NCI-H69 (cell line): ENCODE measurements at places on chromosomes 2 and 18.

DNA sequence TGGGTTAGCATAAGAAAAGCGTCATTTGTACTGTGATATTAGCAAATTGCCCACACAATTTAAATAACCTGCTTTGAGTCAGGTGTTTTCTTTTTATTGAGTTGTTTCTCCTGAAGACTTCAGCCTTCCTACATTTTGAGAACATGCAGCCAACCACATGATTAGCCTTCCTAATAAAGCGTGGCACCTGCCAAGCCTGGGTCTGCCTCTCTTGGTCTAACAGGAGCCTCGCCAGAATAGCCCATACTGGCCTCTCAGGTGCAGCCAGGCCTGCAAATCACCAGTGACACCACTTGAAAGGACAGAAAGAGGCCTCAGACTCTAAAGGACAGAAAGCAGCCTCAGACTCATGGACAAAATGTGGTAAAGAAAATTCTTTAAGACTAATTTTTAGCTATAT lies 653.8 kb downstream of the BCL11A start:
- no peak for DNase-seq

DNA sequence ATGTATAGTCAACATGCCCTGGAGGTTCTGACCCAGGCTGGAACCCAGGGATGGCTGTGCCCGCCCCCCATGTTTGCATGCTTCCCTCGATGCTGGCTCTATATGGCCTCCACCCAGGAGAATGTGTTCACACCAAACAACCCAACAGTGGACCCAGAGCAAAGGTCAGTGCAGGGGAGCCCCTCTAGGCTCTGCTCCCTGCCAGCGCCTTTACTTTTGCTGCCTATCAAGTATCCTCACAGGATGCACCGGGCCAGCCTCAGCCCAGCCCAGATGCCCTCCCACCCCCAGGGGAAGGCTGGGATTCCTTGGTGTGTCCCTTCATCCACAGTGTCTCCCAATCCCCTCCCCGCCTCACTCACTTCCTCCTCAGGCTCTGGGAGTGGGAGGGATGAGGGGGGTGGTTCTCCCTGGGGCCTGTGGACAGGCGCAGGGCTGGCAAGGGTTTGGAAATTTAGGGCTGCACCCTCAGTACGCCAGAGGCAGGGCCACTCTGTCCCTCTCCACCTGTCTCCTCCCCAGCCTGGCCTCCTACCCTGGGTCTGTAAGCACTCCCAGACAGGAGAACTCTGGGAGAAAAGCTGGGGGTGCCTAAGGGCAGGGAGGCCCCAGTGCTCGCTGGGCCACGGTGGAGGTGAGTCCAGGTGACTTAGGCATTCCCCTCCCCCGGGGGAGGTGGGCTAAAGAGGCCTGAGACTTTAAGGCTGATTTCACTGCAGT lies 2.3 kb downstream of the ATP6V1B1 start:
- peak; percentile 13 for DNase-seq

DNA sequence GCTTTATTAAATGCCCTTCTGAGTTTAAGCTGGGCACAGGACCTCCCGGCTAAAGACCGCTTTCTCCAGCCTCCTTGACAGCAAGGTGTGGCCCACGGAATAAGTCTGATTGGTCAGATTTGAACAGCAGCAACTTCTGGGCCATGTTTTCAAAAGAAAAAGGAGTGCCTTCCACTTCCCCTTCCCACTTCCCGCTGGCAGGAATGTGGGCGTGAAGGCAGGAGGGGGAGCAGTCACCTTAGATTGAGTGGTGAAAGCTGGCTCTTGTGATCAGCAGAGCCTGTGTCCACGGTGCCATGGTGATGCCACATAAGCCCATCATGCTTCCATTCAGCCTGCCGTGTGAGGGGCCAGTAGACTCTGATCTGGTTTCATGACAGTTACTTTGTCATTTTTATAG lies 136.6 kb upstream of the GLI2 start:
- DNase-seq = peak; percentile 12

DNA sequence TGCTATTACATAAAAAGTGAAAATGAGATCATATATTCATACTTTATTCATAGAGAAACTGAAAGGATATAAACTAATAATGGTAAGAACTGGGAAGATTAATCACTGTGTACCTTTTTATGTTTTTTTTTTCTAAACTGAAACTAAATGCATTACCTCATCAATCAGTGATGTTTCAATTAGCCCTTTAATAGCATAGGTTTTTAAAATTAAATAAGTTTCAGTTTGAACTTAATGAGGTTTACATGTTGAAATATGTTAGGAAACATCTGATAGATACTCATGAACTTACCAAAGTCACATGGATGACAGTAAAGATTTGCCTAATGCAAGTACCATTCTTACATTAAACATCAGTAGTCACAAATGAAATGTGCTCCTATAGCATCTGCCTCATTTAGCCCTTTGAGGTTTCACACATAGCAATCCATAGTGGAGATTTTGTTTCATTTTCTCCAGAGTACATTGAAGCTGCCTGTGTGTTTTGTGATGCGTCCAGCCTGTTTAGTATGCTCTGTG lies 8.9 kb downstream of the MAPRE2 start:
- DNase-seq = peak; percentile 66

DNA sequence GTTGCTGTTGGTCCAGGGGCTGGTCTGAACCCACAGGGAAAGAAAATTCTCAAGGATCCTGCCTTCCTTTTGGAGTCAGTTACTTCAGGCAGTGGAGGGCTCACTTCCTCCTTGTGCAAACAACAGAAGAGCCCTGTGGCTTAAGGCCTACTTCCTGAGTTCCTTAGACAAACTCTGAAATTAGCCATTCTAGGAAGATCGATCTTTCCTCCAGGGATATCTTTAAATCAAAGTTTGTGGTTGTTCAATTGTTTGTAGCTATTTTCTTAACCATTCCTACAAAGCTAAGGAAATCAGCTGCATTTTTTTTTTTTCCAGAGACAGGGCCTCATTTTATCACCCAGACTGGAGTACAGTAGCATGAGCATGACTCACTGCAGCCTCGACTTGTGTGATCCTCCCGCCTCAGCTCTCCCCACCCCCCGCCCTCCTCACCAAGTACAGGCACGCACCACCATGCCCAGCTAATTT lies 156.0 kb downstream of the TANC1 start:
- DNase-seq = peak; percentile 13

GRCh38 chr2:46315103-46315890 lies 18.1 kb downstream of the EPAS1 start:
- no peak for DNase-seq

DNA sequence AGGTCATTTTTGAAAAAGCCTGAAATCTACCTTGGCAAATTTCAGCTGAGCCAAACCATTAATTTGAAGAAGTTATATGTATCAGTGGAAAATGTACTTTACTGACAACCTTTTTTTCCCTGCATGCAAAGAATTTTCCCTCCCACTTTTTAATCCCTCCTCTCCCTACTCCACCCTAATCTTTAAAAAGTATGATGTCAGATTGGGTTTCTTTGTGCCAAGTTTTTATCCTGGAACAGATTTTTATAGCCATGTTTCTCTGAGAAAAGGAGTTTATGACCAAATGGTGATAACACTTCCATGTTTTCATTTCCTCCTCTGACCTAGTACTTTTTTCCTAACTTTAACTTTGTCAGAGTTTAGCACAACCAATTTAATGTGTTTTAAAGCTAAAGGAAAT lies 250.3 kb upstream of the FOSL2 start:
- DNase-seq = no peak

GRCh38 chr18:10784596-10785202 lies 258.9 kb downstream of the NAPG start:
- DNase-seq = no peak

DNA sequence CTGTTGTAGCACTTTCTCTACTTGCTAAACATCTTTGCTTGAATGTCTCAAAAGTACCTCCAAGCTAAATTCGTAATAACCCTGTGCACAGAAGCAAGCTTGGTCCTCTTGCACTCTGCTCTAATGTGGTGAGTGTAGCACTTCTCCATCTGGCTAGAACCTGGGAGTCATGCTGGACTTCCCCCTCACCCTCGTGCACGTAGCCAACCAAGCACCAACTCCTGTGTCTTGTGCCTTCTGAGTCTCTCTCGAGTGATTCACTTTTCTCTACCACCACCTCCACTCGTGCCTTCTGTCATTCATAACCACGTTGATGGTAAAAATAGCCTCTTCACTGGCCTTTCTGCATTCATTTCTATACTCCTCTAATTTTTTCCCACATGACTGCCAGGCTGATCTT lies 91.9 kb upstream of the KCNE4 start:
- no peak for DNase-seq

DNA sequence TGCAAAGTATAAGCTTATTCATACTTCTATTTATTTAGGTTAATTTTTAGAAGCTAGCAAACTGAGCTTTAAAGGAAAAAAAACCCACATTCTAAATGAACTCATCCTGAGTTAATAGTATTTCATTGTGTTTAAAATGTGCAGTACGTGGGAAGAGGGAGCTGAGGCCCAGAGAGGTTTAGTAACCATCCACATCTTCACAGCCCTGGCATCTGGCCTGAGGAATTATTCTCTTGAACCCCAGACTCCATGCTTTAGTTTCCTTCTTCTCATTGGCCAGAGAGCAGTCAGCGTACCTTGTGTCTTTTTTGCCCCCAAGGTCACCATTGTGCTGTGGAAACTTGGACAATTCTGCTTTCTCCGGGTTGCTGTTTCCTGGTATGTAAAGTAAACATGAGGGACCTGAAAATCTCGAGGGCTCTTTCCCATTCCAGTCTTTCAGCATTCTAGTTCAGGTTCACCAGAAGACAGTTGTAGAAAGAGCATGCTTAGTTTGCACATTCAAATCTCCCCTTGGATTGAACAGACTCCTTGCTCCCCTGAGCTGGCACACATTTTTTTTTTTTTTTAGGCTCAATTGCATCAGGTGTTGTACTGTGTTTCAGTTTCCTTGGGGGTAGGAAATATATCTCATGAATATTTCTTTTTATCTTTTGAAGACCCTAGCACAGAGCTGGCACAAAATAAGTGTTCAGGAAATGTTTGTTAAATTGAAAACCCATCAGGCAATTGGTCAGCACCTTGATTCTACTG lies 81.4 kb downstream of the MYCN start:
- no peak for DNase-seq

DNA sequence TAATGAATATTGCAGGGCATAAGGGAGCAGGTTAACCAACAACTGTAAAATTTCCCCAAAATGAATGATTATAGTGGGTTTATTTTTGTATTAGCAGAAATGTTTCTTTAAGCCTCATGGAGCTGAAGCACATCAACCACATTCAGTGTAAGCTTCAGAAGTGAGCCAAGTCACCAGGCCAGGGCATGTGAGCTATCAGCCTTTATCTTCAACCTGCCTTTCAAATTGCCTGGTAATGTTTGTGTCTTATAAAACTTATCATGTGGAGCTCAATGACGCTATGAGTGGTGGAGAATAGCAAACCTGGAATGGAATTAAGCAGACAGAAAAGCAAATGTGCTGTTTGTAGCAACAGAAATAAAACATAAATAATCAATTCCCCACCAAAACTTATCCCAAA lies 1068.4 kb downstream of the LRP1B start:
- no peak for DNase-seq

DNA sequence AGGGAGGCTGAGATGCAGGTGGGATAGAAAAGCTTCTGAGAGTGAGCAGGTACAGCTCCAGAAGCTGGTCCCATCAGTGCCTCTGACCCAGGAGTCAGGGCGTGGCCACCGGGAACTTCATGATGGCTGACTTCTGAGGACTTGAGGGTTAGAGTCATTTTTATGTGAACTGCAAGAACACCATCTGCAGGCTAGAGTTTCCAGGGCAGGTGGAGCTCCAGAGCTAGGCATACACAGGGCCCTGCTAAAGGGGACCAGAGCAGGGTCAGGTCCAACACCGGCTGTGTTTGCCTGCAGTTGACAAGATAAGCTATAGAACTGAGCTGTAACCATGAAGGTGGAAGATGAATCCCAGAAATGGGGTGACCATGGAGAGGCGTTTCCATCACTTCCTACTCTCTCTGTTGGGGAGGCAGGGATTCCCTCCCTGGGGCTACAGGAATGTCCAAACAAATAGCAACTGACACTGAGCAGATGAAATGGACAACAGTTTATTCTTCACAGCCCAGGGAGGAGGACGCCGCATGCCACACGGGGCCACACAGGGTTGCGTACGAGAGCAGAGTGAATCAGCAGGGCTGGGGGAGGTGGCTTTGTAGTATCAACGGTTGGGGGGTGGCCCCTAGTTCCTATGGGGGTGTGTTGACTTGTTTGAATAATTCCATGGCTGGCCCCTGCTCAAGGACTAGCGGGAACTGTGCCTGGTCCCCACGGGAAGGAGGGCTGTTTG lies 77.6 kb upstream of the ZNF516 start:
- DNase-seq = no peak

GRCh38 chr2:235863414-235863813 lies 304.8 kb downstream of the GBX2 start:
- DNase-seq = no peak

- no peak for DNase-seq
These were observed 24.7 kb upstream of the DARS1 start for GRCh38 chr2:136010126-136010525.

- DNase-seq = no peak
These were observed 398.2 kb upstream of the CDH2 start for GRCh38 chr18:28575123-28575522.

GRCh38 chr2:227506456-227506855 lies 34.5 kb downstream of the AGFG1 start:
- no peak for DNase-seq

- DNase-seq = no peak
These were observed 39.4 kb downstream of the LYPD6B start for GRCh38 chr2:149077861-149078260.

DNA sequence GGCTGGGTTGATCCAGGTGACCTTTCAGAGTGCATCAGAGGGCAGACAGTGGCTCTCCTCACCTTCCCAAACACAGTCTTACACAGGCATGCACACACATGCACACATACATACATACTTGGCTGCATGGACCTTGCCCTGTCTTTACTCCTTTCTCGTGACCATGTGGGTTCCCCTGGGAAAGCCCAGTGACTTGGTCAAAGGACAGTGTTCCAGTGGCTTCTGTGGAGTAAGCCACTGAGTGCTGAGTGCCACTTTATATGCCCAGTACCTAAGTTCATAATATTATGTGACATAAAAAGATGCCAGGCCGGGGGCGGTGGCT lies 249.4 kb downstream of the MYCN start:
- no peak for DNase-seq

GRCh38 chr2:1366546-1367134 lies 46.6 kb upstream of the TPO start:
- DNase-seq = peak; percentile 80

GRCh38 chr2:147777394-147777793 lies 67.4 kb upstream of the ACVR2A start:
- DNase-seq = no peak

DNA sequence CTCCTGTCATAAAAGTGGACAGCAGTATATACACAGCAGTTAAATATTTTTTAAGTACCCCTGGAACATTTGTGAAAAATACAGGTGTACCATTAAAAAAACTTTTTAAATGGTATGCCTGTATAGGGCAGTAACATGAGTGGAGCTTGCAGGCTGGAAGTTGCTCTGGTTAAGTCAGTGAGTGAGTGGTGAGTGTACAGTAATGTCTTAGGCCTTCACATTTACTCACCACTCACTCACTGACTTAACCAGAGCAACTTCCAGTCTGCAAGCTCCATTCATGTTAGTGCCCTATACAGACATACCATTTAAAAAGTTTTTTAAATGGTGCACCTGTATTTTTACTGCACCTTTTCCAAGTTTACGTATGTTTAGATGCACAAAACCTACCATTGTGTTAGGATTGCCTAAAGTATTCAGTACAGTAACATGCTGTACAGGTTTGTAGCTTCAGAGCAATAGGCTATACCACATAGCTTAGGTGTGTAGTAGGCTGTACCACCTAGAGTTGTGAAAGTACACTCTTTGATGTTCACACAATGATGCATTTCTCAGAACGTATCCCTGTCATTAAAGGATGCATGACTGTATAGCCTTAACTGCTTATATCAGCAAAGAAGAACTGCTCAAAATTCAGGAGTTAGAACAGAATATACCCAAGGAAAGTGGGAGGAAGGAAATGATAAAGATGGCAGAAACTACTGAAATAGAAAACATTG lies 112.6 kb downstream of the EHBP1 start:
- no peak for DNase-seq
